ENCODE measurements at places on chromosomes 5 and 9.

DNA sequence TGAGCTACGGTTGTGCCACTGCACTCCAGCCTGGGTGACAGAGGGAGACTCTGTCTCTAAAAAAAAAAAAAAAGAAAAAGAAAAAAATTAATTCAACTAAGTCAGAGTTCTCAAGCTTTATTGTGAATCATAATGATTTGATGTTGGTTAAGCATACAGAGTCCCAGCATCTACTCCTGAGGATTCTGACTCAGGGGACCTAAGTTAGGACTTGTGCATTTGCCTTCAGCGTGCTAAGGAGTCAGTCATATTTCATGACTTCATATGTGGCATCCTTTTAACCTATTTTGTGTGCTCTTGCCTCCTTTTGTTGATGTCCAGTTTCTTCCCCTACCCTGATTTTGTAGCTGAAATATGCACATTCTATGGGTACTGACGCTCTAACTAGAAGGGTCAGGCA lies 2.9 kb downstream of the MYOZ3 start:
- peak; percentile 48 for DNase-seq

DNA sequence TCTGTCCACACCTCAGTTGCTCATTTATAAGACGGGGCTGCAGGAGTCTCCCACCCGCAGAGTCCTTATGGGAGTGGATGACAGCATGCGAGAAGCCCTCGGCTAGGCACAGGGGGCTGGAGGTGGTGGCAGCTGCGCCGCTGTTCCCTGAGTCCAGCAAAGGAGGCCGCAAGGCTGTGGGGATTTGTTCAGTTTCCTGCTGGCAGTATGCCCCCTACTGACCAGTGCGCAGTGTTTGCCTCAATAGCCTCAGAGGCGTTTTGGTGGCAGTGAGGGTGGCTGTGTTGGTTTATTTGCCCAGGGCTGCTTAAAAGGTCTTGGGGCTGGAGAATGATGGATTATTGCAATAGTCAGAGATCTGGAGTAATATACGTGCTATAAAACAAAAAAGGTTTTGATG lies 176.3 kb upstream of the OTULINL start:
- no peak for DNase-seq

GRCh38 chr9:112119225-112120029 lies 55.7 kb downstream of the SUSD1 start:
- DNase-seq = peak; percentile 70

DNA sequence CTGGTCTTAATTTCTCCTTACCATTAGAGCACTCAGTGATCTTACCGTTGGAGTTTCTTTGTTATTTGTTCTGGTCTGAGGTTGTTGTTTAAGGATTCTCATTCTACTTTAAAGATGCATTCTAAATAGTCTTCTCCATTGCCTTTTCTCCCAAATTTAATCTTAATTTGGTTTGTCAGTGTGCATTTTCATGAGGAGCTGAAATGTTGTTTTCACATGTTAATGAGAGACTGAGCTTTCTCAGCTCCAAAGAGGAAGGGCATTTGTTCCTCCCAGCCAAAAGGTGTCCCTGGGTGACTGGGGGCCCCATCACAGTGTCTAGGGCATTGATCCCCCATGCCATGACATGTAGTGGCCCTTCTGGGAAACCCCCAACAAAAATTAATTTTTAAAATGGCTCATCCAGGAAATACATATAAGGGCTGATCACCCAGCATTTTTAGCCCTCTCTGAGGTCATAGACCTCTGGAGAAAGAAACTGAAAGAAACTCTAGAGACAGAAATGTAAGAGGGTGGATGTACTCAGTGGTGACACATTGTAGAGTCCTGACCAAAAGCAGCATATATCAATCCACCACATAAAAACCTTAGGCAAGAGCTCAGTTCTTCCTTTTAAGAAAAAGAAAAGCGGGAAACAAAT lies 240.4 kb upstream of the RAI14 start:
- DNase-seq = no peak

- DNase-seq = no peak
Measured at GRCh38 chr5:17216974-17217492, 398 bp upstream of the BASP1 start.

GRCh38 chr5:179585941-179586401 lies 35.6 kb downstream of the RUFY1 start:
- no peak for DNase-seq

GRCh38 chr9:80061940-80062339 lies 490.2 kb downstream of the TLE4 start:
- no peak for DNase-seq

- DNase-seq = no peak
Measured at GRCh38 chr9:82117026-82117811, 128.6 kb downstream of the SPATA31D1 start.

DNA sequence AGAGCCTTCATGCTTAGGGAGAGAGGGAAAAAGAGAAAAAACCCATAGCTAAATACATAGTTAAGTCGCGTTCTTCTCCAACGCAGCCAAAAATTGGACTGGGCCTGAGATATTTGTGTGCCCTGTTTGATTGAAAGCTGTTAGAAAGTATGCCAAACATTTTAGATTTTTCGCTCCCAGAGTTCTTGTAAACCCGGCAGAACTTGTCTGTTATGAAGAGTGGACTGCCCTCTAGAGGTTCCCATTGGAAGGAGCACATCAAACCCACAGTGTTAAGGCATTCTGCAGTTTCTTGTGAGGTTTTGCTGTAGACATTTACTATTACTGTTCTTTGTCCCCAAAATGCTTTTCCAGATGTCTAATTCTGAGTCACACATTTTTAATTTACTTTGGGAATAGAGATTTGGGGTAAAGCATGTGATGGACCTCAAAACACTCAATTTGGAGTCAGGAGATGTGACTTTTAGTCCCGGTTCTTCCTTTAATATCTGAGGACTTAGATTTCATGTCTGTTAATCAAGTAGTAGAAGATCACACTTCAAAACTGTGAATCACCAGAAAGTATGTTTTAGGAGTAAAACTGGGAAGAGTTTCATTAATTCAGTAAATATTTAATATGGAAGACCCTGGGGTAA lies 96.6 kb downstream of the PCSK1 start:
- DNase-seq = peak; percentile 33

- no peak for DNase-seq
Measured at GRCh38 chr5:148403344-148403743, 19.6 kb downstream of the FBXO38 start.

DNA sequence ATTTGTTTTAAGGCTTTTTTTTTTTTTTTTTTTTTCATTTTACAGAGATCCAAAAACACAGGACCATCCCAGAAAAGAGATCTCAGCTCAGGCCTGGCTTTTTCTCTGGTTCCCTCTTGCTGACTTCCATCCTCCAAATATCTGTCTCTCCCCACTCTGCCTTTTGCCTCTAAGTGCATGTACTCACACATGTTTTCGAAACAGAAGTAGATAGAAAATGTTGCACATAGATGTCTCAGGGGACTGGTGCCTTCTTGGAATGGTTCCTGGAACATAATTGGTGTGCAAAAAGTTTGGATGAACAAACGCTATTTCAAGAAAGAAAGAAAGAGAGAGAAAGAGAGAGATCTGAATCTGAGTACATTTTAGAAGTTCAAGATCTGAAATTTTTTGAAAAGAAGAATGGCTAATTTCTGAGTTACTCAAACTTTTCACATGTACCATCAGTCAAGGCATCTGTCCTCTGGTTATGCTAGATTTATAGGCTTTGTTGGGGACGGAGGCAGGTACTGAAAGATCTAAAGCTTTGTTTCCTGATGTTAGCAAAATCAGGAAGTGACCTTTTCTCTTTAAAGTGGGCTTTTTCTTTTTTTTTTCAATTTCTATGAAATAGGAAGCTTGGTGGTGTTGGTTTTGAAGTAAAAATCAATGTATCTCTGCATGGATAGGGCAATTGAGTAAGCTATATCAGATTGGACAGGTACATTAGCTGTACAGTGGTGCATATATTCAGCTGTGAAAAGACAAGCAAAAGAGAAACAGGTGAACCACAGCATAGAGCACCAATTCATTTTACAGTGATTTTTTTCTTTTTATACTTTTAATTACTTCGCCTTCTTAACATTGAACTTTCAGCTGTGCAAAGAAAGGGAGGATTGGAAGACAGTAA lies 8.5 kb upstream of the TNFSF8 start:
- DNase-seq = no peak
